ENCODE measurements at places on chromosomes 11 and 22.

DNA sequence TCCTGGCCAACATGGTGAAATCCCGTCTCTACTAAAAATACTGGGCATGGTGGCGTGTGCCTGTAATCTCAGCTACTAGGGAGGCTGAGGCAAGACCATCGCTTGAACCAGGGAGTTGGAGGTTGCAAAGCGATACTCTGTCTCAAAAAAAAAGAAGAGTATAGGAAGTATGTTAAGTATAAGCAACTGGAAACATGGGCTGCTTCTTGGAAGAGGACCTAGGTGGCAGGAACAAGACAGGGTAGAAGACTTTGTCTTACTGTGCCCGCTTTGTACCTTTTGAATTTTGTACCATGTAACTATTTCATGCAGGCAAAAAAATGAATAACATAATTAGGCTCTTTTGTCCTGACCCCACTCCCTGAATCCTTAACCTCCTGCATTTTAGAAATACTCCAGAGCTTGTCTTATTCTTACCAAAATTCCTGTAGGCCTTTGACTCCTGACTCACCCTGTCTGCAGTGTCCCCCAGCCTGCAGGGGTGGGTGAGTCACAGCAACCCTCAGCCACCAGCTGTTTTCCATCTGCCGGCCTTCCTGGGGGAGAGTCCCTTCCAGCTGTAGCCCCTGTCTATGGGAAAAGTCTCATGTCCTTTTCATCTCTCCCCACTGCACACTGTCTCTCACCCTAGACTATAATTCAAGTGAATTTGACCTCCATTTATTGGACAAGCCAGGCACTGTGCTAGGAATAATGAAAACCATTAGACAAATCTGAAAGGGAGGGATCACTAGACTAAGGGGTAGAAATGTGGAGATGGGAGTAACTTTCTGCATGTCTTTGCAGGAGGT, 41.8 kb downstream of the TXN2 start:
- no peak for DNase-seq

DNA sequence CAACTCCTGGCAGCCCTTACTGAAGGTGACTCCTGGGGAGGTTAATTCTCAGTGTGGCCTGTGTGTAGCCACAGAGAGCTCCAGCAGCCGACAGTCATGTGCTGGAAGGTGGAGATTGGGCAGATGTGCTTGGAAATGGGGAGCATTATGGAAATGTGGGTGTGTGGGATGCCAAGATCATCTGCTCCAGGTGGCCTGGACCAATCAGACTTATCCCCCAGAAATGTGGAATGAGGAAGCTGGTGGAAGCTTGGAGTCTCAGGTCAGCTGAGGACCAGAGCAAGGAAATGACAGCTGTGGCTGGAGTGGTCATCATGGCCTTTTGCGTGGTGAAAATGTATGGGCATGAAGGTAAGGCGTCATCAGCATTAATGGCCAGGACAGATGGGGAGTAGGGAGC, 234.0 kb downstream of the MIAT start:
- no peak for DNase-seq

DNA sequence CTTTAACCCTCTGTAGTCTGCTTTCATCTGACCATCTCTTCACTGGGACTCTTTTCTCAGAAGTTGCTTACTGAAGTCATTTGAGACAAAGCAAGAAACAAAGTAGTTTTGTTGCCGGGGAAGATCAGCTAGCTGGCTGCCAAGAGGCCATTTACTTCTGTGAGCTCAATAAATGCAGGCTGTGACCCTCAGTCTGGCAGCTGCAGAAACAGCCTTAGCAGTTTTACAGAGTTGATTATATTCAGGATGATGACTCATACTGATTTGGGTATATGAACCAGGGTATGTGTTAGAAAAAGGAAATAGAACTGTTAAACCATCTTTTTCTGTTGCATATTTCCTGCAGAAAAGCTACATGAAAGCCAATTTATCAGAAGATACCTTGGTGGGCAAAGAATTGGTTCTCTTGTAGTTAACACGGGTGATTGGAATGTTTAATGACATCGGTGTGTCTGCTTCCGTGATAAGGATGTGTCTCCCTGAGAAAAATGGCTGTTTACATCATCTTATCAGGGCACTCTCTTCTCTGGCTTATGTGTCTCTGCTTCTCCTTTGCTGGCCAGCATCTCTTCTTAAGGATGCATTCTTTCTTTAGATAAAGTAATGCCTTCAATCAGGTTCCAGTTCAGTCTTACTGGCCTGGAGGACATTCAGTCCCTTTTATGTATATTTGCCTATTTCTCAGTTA, 18.5 kb downstream of the FIBIN start:
- DNase-seq, result no peak

DNA sequence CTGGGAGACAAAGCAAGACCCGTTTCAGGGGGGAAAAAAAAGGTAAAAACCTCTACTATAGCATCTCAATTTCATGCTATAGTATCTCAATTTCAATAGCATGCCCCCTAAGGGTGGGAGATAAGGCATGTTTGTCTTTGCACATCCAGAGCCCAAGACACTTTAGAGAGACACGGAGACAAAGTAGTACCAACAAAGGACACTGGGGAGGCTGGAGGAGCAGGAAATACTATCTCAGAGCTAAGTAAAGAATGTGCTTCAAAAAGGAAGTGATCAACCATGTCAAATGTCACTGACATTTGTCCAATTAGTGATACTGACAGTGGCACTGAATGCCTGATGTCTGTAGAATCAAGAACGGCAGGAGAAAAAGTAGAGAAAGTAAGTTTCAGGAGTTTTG, 68.6 kb downstream of the RRAS2 start:
- no peak for DNase-seq

- DNase-seq, result no peak
These were observed 22.5 kb upstream of the RTL6 start for GRCh38 chr22:44520465-44521094.

DNA sequence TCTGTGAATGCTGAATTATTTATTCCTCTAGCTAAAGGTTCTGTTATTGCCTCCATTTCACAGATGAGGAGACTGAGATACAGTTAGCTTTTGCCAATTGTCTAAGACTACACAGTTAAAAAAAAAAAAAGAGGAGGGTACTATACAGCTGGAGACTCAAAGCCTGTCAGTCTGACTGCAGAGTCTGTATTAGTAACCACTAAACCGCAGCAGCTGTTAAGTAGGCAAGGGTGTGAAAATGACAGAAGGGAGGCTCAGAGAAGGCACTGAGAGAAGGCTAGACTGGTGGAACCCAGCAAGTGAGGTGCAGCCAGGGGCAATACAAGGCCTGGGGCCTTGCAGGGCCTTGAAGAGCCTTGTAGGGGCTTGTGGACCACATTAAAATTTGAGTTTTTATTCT, 181.2 kb downstream of the CSNK2A3 start:
- DNase-seq, result no peak

- DNase-seq, result no peak
These were observed 11.8 kb downstream of the RNF121 start for GRCh38 chr11:71940561-71941219.

- DNase-seq, result no peak
These were observed 3.0 kb downstream of the INPPL1 start for GRCh38 chr11:72227316-72228228.

DNA sequence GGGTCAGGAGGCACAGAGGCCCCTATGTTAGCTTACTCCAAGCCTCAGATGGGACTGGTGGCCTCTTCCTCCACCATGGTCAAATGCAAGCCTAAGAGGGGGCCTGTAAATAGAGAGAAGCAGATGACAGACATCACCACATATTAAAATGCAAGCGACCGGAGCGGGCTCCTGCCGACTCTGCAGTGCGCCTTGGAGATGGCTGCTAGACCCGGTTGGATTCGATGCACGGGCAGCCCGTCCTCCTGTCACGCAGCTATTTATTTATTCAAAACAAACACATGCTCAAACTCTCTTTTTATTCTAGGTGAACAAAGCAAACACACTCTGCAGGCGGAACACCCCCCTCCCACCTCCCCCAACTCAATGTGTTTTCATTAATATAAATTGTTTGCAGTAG, 208.0 kb downstream of the DSCAML1 start:
- no peak for DNase-seq

DNA sequence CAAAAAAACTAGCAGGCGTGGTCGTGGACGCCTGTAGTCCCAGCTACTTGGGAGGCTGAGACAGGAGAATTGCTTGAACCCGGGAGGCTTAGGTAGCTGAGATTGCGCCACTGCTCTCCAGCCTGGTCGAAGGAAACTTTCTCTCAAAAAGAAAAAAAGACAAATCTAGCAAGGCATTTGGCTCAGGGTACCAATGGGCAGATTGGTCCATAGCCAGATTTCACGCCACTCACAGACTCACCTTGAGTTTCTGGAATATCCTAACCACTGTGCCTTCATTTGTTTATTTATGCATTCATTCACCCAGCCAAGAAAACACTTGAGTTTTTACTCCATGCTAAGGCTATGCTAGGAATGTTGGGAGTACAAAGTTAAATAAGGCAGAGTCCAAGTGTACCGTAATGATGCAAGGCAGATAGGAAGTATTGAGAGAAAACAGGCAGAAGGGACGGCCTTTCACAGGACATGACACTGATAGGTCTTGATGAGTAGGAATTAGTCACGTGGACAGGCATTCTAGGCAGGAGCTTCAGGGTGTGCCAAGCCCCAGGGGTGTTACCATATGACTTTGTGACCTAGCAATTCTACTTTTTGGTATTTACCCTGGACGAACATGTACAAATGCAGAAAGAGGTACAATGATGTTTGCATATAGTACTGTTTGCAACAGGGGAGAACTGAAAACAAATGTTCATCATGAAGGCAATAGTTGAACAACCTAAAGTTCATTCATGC, 3.0 kb upstream of the PACSIN3 start:
- DNase-seq, result no peak

- DNase-seq, result no peak
These were observed 559.9 kb downstream of the MN1 start for GRCh38 chr22:27241430-27242321.

GRCh38 chr22:50016988-50017700, 4.6 kb upstream of the IL17REL start:
- DNase-seq, result no peak

GRCh38 chr22:22941831-22942510, 54.4 kb downstream of the IGLL5 start:
- DNase-seq, result no peak

DNA sequence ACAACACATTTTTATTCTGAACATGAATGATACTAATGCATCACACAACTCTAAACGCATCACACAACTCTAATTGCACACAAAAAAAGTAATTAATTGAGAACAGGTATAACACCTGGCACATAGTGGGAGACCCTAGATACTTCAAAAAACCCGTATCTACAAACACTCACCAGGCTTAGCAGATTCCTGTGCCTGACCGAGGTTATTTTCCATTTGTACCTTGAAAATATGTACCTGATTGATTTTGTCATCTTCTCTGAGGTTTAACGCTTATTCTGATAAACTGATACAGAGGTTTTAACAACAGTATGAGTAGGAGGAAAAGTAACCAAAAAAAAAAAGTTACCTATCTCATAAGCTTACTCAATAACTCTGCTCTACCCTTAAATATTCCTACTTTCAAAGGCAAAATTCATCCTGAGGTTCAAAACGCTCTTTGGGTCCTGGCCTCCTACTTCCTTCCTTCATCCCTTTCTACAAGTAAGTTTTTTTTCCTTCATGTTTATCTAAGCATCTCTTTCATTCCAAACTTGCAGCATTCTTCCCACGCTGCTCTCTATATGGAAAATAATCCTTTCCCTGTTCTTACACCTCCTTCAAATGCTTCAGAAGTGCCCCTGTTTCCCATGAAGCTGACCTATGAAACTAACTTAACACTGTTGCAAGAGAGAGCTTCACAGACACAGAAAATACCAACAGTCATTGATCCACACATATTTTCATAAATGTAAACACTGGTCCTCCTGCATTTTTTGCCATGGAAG, 73.3 kb downstream of the ETS1 start:
- DNase-seq, result no peak

GRCh38 chr22:23138584-23139435, 3.0 kb downstream of the RSPH14 start:
- DNase-seq, result no peak

DNA sequence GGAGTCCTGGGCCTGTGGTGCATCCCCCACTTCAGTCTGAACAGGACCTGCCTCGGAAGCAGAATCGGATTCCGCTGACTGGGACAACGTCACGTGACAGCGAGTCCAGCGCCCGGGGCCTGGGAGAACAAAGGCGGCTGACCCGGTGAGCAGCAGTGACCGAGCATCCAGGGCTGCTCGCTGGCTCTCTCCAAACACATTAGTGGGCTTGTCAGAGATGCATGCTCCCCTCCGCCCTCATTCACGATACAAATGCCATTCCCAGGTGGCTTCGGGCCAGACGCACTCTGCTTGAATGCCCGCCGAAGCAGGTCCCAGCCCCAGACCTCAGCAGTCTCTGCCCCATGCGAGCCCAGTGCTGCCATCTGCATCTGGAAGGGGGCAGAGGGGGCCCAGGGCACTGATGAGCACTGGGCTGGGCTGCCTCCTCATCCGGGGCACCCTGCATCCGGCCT, 91.0 kb downstream of the WNT7B start:
- DNase-seq, result no peak

DNA sequence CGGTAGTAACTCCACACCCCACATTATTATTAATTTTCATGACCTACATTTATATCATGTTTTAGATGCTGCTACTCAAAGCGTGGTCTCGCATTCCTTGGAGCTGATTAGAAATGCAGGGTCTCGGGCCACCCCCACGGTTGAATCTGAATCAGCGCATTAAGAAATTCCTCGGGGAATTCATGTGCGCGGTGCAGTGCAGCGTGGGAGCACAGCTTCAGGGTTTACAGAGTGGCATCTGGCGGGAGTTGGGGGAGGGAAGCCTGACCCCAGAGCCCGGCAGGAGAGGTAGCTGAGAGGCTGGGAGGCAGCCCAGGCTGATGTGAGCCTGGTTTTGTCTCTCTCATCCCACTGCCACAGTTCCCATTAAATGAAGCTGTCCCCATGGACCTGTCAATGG, 48.1 kb upstream of the DAGLA start:
- no peak for DNase-seq

- no peak for DNase-seq
These were observed 255.5 kb downstream of the DYNC2H1 start for GRCh38 chr11:103364687-103365086.

GRCh38 chr11:43581370-43582023, 99.0 kb upstream of the HSD17B12 start:
- no peak for DNase-seq

- DNase-seq, result no peak
These were observed 557.1 kb upstream of the CADM1 start for GRCh38 chr11:116061322-116061721.
